ENCODE measurements at places on chromosomes 2 and 18.

DNA sequence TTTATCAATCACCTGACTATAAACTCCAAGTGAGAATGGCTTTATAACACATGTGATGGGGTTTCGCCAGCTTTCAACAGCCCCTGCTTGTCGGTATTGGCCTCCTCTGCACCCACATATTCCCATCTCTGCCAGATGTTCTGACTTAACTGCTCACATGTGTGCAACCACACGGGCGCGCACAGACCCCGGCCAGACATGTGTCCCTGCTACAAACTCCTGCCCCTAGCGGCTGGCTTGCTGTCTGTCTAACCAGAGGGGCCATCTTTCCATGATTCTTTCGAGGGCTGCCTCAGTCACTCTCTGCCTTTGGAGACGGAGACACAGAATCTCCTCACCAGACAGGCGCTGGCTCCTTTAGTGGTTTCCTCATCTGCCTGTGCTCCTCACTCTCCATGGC lies 15.3 kb downstream of the STON1 start:
- no peak for DNase-seq

- no peak for DNase-seq
These were observed 22.6 kb upstream of the FAM117B start for GRCh38 chr2:202612145-202612544.

- no peak for DNase-seq
These were observed at the start of gene CERKL for GRCh38 chr2:181656450-181657291. Gene CERKL (minus strand): TSS chr2:181657105. CDS start chr2:181657006, 99 bp downstream.

DNA sequence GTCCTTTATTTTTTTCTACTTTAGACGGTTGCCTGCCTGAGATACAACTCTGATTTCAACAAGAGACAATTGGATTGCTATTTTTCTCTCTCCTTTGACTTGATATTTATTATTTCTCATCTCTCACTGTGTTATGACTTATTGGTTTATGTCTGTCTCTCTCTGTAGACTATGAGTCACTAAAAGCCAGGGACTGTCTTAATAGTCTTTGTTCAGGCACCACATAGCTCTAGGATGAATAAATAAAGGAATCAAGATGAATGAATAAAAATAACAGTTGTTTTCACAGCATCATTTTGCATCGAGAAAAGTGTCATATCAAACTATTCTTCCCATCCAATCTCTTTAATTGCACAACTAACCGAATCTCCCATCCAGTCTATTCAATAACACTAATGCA lies 31.4 kb upstream of the CD28 start:
- no peak for DNase-seq

- DNase-seq: peak; percentile 50
These were observed at the start of gene VWA3B for GRCh38 chr2:98086491-98087446. Gene VWA3B (plus strand): TSS chr2:98087167. CDS start chr2:98093093, 5,926 bp downstream.

- DNase-seq: no peak
These were observed 123.4 kb downstream of the MTCL1 start for GRCh38 chr18:8828798-8829197.

Data from stimulated activated CD8-positive, alpha-beta memory T cell treated with anti-CD3 and anti-CD28 coated beads, Interleukin-15, amount 100 ng/mL, for 48 hours (primary cell).